Natural killer cell (primary cell): ENCODE measurements at places on chromosomes 4 and X. TPM values are rescaled to one million over a fixed set of nuclear protein-coding genes. Genes with fewer than 3 reads are reported as not detected.

GRCh38 chr4:104818579-104818978, 323.9 kb upstream of the CXXC4 start:
- DNase-seq, result no peak

DNA sequence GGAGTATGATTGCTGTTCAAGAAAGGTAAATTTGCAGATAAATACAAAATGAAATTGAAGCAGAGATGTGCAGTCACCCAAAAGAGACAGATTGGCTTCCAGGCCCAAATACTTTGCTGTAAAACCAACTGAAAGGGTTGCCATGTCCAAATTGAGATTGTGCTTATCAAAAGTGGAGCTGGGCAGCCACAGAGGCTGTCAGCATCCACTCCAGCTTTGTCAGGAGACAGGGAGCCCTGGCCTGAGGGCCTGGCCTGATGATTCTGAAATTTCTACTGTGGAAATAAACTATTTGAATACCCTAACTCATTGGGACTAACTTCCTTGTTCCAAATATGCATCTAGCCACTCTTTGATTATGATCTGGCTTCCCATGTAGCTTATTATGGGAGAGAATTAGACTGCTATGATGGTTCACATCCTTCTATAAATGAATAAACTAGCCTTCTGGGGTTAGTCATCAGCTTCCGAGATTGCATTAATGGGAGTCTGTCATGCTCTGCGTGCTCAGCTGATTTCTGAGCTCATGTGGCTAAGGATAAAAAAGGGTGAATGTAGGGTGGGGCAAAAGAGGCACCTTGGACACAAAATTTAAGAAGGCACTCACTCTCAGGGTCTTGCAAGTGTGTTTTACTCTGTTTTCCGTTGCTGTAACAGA, 48.2 kb downstream of the SLC34A2 start:
- no peak for DNase-seq

DNA sequence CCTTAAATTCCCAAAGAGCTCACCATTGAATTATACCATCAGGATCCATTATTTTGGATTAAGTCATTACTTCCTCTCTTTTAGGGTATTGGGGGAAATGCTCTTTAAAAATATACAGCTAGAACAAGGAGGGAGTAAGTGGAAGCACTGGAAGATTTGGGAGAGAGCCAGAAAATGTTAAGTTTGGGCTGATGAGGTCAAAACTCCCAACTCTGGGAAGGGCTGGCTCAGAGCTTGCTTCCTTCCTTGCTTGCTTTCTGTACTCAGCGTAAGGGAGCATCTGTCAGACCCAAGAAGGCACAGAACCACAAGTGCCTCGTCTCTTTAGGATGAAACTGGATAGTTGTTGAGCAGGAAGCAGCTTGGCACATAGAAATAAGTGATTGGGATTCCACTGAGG, 138.2 kb downstream of the GUCY2F start:
- DNase-seq, result no peak

GRCh38 chrX:10714531-10714930, 94.1 kb upstream of the MID1 start:
- DNase-seq, result no peak

DNA sequence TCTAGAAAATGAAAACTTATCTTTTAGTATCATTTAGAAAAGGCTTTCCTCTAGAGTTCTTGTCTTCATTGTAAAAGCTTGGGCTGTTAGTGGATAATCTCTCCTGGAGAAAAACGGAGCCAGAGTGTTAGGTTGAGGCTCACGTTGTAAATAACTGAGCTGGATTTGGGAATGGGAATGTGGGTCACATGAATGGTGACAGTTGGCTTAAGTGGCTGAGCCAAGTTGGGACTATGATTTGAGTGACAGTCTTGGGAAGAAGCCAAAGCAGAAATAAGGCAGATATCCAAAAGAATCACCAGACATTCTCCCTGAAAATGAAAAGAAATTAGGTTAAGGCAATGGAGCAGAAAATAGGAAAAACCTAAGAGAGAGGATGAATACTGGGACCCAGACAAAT, 33.6 kb upstream of the PDGFC start:
- no peak for DNase-seq

Gene LRCH2
- not detected for total RNA-seq
